H54 (cell line): ENCODE measurements at places on chromosomes 2 and 18.
A peak's percentile ranks its signal among the peaks of the same experiment; 100 is the strongest.

- DNase-seq: no peak
Observed at GRCh38 chr2:29139731-29140130, 24.5 kb downstream of the CLIP4 start.

GRCh38 chr2:20573620-20574422 lies 77.1 kb downstream of the HS1BP3 start:
- no peak for DNase-seq

GRCh38 chr2:39356922-39357639 lies 80.0 kb downstream of the MAP4K3 start:
- no peak for DNase-seq

GRCh38 chr18:3649135-3649632 lies 199.2 kb downstream of the TGIF1 start:
- DNase-seq: no peak

GRCh38 chr2:85134255-85134895 lies 1.2 kb downstream of the TCF7L1 start:
- DNase-seq: no peak

DNA sequence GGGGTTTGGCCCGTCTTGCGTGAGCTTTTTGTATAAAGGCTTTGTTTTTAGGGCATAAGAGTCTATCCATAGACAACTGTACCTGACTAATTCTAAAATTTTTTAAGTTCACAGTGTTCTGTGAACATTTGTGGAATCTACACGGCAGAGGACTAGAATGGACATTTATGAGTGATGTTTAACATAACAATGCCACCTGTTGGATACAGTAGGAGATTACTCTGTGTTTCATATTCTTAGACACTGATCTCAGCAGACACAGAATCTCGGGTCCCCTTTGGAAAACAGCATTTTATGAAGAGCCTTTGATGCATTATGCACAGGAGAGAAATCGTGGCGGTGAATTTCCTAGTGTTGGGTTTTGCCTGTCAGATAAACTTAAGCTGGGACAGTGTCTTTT lies 752.2 kb downstream of the DPP10 start:
- DNase-seq: no peak

DNA sequence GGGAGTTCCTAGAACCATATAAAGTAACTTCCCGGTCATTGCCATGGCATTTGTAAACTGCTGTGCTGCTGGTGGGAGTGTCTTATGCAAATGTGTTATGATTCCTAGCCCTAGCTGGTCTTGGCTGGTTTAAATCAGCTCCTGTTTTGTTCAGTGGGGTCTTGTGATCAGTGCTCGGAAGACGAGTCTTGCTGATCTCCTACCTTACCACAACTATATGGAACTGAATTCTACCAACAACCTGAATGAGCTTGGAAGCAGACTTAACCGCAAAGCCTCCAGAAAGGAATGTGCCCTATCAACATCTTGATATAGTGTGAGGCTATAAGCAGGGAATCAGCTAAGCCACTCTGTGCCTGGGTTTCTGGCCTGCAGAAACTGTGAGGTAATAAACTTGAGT lies 33.5 kb downstream of the POLE4 start:
- peak; percentile 13 for DNase-seq

- no peak for DNase-seq
Observed at GRCh38 chr18:13496691-13497281, 229.6 kb downstream of the FAM210A start.

- DNase-seq: peak; percentile 19
Observed at GRCh38 chr2:8090748-8091700, 590.8 kb upstream of the ID2 start.

- DNase-seq: no peak
Observed at GRCh38 chr2:238631491-238632180, 204.9 kb downstream of the ASB1 start.

- no peak for DNase-seq
Observed at GRCh38 chr2:165815299-165816141, 21.5 kb upstream of the GALNT3 start.
